ENCODE measurements at places on chromosomes 11 and 22. TPM values are rescaled to one million over a fixed set of nuclear protein-coding genes. Genes with fewer than 3 reads are reported as not detected.

DNA sequence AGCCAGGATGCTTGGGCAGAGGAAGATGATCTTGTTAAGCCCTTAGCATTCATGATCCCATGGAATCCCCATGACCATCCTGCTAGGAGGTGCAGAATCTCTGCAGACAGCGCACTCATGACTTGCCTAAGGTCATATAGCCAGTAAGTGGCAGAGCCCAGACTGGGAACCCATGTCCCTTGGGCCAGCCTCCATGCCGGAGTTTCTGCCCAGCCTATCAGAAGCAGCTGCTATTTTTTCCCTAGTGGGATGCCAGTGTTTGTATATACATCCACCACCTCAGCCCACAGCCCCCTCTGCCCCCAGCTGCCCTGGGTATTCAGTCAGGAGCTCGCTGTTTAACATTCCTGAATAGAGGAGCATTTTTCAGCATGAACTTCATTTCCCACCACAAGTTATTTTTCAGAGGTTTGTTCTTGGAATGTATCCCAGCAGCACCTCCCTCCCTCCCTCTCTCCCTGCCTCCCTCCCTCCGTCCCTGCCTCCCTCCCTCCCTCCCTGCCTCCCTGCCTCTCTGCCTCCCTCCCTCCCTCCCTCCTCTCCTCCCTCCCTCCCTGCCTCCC is 34.4 kb upstream of the SUSD2 start:
- DNase-seq, result no peak

DNA sequence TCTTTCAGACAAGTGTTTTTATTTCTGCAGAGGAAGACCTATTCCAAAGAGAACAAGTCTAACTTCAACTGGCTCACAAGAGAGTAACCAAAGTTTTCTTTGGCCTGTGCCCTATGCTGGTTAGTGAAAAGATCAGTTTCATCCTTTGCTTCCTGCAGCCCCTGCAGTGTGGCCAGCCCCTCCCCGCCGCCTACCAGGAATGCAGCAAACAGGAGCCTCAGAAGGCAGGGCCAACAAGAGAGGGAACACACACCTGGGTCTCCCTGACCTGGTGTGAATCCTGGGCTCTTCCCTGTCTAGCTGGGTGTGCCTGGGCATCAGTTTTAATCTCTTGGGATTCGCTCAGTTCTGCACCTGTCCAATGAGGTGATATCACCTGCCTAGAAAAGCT is 21.5 kb upstream of the SCARF2 start:
- no peak for DNase-seq

DNA sequence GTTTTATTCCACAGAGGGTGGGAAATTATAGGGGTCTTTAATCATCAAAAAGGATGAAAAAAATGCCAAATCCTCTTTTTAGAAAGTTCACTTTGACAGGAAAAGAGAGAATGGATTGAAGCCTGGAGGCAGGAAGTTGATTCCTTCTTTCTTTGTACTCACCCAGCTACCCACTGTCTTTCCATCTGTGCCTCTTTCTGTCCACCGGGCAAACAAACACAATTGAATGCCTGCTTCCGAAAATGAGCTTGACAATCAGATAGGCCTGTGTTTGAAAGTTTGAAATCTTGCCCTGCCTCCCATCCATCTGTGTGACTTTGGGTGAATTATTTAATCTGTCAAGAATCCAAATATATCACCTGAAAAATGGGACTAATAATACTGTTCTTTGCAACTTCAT is 81.1 kb downstream of the SCN3B start:
- DNase-seq, result no peak

GRCh38 chr11:23620617-23621016 is 760.3 kb upstream of the CCDC179 start:
- DNase-seq, result no peak

- no peak for DNase-seq
Observed at GRCh38 chr11:1199751-1200610, 22.9 kb upstream of the MUC5B start.

- DNase-seq, result no peak
Observed at GRCh38 chr11:46363031-46363407, 15.8 kb downstream of the DGKZ start.

- no peak for DNase-seq
Observed at GRCh38 chr22:32574411-32574810, 99.8 kb downstream of the FBXO7 start.

DNA sequence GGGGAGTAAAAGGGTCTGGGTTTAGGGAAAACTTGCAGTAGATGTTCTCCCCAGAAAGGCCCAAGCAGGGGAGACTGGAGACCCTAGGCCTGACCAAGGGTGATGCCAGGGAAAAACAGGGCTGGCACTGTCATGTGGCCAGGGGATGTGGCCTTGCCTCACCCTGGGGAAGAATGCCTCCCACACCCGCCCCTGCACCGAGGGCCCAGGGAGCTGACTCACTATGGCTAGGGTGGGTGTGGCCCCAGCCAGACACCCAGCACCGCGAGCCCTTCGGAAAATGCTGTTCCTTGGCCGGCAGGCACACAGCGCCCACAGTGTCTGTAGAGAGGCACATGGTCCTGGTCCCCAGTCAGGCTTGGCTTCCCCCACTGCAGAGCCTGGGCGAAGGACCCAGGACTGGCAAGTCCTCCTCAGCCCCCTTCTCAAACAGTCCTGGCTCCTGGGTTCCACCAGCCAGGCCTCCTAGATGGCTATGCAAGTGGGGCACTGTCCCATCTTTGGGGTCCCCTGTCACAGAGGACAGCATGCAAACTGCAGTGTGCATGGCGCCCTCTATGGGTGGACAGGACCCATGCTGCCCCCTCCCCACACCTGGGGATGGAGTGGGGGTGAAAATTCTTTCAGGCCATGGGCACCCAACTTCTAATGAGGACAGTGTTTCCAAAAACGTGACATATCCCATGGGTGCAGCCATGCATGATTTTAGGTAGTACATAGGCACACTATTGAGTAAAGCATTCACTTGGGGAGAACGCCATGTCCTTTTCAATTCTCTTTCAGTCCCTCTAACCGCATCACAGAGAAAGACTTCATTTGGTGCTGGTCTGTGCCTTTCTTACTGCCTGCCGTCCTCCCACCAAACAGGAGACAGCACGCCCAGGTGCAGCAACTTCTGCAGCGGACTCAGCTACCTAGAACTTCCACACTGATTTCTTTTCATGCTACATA is 15.2 kb downstream of the TMPRSS5 start:
- no peak for DNase-seq

GRCh38 chr22:32199961-32200360 is 4.9 kb downstream of the RFPL2 start:
- DNase-seq, result no peak

DNA sequence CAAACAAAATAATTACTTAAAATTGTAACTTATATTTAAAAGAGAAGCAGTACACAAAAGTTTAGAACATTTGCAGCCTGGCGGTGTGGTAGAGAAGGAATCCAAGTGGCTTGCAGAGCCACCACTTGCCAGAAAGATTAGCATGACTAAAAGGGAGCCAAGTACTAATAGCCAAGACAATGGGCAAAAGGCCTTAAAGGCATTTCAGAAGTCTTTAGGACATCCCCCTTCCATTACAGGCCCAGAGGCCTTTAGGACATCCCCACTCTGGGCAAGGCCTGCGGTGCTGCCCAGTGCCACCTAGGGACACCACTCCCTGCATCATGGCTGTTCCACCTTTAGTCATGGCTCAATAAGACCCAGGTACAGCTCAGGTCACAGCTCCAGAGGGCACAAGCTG is 32.4 kb downstream of the TMEM225 start:
- DNase-seq, result no peak

- DNase-seq, result no peak
Observed at GRCh38 chr22:30252411-30253204, 6.0 kb upstream of the LIF start.

DNA sequence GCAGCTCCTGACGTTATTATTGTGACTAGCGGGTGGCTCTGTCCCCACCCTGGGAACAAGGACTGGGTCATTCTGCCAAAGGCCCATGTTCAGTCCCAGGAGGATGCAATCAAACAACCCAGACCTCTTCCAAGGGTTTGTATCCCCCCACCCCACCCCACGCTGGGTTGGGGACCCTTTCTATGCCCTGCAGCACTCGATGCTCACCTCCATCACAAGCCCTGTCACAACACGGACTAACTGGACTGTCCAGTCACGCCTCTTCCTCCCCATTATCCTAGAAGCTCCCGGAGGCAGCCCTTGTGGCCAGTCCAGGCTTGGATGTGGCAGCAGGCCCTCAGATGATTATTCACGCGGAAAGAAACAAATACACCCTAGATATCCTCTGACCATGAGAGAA is 3.7 kb downstream of the SHANK2 start:
- DNase-seq, result no peak

GRCh38 chr22:28801845-28802594 is 1.7 kb upstream of the XBP1 start:
- DNase-seq, result no peak

GRCh38 chr11:90251599-90251998 is 28.8 kb upstream of the CHORDC1 start:
- no peak for DNase-seq

DNA sequence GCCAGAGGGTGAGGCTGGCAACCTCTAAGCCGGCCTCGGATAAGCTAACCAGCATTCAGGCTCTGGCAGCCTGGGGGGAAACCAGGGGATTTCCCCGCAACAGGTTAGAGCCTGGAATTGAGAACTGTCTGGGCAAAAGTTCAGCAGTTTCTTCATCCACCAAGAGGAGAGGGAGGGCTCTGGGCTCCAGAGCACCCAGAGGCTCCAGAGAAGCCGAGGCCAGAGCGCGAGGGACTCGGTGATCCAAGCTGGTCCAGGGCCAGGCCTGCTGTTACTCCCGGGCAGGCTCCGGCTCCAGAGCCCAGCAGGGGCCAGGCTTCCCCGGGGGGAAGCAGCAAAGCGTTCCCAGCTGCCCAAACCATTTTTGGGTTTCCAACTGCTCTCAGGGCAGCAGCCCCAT is 13.3 kb upstream of the SH3BP1 start:
- DNase-seq, result no peak

GRCh38 chr22:28014211-28015045 is 95.4 kb upstream of the PITPNB start:
- DNase-seq, result no peak

- peak; percentile 56 for DNase-seq
Observed at GRCh38 chr11:293271-293851, 4.4 kb downstream of the PGGHG start.

DNA sequence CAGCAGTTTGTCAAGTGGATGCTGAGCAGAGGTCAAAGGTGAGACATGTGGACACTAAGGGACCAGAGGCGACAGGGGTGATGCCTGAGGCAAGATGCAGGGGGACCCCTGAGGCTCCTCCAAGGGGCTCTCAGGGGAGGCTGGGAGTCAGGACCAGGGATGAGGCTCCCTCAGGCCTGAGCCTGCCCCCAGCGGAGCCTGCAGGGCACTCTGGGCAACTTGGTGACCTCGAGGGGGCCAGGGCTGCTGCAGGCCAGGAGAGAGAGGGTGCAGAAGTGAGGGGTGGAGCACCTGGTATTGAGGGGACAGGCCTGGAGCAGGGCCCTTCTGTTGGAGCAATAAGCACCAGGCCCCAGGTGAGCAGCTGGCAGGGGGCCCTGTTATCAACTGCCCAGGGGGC is 6.1 kb downstream of the EHBP1L1 start:
- DNase-seq, result no peak

GRCh38 chr11:92596596-92597317 is 372.1 kb downstream of the FAT3 start:
- DNase-seq, result no peak

GRCh38 chr11:58674609-58675008 is 52.1 kb downstream of the CNTF start:
- no peak for DNase-seq

DCDC1 gene
- total RNA-seq, result not detected

CRYBB2 gene
- total RNA-seq, result not detected

LARGE2 gene
- total RNA-seq, result 1.1 TPM

FZD4 gene
- total RNA-seq, result 0.05 TPM

CSNK2A3 gene
- 4.0 TPM for total RNA-seq

CXCR5 gene
- 25.9 TPM for total RNA-seq

Data from activated naive CD4-positive, alpha-beta T cell treated with anti-CD3 and anti-CD28 coated beads, Interleukin-2, amount 50 U/mL, for 72 hours (primary cell).